ENCODE measurements at places on chromosomes 13 and 19.
A peak's percentile ranks its signal among the peaks of the same experiment; 100 is the strongest.

- DNase-seq: no peak
Measured at GRCh38 chr13:47038188-47038587, 141.3 kb upstream of the HTR2A start.

DNA sequence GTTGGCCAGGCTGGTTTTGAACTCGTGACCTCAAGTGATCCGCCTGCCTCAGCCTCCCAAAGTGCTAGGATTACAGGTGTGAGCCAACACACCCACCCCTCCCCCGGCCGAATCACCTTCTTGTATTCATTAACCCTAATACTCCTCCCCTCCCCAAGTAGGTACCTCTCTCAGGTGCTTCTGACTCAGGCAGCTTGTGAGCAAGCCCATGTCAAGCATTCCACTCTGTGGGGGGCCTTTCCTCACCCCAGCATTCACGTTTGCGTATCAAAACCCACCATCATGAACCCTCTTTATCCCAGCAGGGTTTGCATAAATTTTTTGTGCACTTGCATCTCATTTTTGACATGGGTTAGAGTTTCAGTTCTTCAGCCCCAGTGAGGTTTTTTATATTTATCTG lies 23.6 kb upstream of the RFXAP start:
- no peak for DNase-seq

DNA sequence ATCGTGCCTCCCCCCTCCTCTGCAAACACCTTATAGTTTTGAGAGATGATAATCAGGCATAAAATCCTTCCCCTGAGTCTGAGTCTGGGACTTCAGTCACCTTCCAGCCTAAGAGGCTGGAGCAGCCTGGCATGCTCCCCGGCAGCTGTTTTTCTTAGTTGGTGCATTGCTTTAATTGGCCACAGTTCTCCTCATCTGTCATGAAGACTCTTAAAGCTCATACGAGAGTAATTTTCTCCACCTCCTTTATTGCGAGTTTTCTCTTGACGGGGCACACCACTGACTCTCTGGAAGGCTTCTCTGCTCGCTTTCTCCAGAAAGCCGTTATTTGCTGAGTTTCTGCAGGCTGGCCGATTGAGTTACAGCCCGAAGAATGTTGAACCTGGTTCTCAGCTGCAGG lies 310.5 kb downstream of the ATP8A2 start:
- DNase-seq: no peak

DNA sequence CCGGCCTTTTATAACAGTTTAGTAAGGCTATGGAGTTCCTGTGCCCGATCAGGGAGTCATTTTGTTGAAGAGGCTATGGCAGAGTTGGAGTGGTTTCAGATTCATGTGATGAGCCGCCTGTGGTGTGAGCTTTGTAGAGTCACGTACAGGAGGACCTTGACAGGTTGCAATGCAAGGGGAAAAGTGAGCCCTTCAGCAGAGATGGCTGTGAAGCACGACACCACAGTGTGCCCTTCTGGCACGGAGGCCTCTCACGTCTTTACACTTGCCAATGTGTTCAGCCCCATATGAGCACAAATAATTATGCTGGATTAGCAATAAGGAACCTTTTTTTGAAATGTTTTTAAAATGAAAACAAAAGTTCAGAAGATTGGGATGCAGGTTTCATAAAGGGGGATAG lies 499.8 kb downstream of the LIG4 start:
- peak; percentile 35 for DNase-seq

GRCh38 chr13:26061947-26062346 lies 10.1 kb upstream of the SHISA2 start:
- DNase-seq: no peak

GRCh38 chr13:110499621-110500281 lies 61.8 kb downstream of the RAB20 start:
- peak; percentile 99 for DNase-seq

- no peak for DNase-seq
Measured at GRCh38 chr19:58563823-58564222, 5.4 kb upstream of the UBE2M start.

DNA sequence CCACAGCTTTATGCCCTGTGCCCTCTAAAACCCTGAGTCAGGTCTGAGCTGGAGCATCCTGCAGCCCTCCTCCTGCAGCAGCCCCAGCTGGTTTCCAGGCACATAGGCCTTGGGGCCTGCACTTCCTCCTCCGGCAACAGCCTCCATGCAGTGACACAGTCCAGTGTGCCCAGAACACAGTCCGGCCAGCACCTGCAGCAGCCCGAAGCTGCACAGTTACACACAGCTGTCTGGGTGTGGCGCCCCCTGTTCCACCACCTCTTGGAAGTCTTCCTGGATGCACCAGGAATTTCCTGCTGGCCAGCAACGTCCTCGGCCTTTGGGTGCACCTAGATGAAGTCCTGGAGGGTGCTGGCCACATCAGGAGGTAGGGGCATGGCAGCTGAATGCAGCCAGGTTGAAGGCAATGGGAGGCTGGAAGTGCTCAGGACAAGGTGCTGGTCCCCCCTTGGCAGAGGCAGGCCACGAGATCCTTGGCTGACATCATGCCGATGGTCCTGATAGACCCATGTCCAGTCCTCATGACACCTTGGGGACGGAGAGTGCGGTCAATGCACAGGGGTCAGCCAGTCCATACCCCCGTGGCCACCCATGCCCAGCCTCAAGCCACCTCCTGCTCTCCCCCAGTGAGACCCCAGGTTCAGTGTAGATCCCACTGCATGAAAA lies 27.1 kb upstream of the PARP4 start:
- DNase-seq: no peak

DNA sequence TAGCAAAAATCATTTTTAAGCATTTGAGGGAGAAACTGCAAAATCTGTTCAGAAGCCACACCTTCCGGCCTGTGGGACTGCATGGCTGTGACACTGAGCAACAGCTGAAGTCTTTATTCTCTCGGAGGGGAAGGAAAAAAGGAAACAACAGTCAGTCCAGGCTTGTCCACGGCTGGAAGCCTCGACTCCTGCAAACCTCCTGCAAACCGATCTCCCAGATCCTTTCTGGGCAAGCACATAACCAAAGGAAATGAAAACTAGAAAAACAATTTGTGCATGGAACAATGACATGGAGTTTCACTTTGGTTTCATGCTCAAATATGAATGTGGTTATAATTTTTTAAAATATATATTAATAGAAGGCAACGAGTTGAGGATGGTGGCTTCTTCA lies 1.0 kb downstream of the COL4A1 start:
- DNase-seq: no peak

- DNase-seq: no peak
Measured at GRCh38 chr13:92224825-92225224, 826.4 kb downstream of the GPC5 start.

- DNase-seq: no peak
Measured at GRCh38 chr13:108268466-108269112, 929 bp upstream of the TNFSF13B start.

DNA sequence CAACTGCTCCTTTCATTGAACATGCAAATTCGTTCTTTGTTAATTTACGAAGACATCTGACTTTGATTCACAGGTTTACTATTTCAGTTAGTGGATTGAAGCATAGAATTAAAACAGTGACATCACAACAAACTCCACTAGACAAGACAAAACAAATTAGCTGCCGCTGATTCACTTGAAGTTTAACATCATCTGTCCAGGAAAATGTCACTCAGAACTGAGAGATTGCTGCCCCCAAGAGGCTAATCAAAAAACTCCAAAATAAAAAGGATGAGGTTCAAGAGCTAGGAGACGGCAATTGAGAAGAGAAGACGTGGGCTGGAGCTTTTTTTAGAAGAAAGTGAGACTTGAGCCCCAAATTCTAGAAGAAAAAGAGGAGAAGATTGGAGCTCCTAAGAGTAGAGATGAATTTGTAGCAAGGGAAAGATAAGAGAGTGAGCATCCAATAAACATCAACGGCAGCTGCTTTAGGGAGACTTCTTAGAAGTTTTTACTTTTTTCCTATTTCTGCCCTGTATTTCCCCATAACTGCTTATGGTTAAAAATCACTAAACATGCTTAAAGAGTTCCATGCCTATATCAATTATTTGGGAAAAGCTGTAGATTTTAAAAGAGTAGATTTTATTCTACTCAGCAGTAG lies 40.8 kb upstream of the TPP2 start:
- DNase-seq: peak; percentile 0

DNA sequence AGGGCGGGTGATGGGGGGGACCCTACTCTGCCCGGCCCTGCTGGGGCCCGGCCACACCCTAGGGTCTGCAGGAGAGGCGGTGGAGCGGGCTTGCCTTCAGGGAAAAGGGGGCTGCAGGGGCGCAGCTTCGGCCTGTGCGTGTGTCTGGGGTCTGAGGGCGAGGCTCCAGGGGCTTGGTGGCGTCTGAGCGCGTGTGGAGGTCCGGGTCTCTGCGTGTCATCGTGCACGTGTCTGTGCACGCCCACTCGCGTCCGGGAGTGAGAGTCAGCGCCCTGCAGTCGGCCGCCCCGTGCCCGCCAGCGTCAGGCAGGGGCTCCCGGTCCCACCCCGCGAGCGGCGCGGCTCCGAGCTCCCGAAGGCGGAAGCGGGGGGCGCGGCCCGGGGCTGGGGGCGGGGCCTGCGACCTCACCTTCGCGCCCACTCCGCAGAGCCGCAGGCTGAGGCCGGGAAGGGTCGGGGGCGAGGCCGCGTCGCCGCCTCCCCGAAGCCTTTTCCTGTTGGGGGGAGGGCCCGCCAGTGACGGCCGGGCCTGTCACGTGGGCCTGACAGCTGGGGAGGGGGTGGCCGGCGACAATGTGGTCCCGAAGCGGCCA lies at the start of gene ARHGAP45:
Gene ARHGAP45 (plus strand): TSS at position 420 of the 593 bp plus-strand sequence. CDS start 239 bp downstream, outside the sequence.
- DNase-seq: no peak

- no peak for DNase-seq
Measured at GRCh38 chr13:46982856-46983582, 86.2 kb upstream of the HTR2A start.

GRCh38 chr13:93814658-93815057 lies 588.1 kb downstream of the GPC6 start:
- DNase-seq: no peak

- no peak for DNase-seq
Measured at GRCh38 chr19:40594255-40594654, 6.9 kb upstream of the LTBP4 start.

DNA sequence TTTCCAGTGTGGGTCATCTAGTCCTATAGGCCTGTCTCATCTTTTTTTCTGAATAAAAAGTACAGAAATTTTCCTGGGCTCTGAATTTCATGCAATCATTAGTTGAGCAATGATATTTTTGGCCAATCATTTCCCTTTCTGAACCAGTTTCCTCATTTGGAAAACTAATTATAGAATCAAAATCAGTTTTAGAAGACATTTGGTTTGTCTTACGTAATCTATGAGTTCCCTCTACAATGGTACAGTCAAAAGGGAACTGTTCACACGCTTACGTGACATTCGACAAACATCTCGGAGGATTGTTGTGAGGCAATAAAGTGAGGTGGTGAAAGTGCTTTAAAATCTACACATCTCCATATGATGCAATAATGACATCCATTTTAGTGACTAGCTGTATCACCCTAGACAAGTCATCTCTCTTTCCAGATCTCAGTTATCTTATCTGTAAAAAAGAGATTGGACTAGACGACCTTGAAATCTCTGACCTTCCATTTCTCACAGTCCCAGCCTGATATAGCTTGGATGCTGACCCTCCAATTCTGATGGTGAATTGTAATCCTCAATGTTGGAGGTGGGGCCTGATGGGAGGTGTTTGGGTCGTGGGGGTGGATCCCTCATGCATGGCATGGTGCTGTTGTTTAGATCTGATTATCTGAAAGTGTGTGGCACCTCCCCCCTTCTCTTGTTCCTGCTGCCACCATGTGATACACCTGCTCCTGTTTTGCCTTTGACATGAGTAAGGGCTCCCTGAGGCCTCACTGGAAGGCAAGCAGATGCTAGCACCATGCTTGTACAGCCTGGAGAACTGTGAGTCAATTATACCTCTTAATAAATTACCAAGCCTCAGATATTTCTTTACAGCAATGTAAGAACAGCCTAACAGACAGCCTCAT lies 26.7 kb downstream of the FLT1 start:
- DNase-seq: no peak

DNA sequence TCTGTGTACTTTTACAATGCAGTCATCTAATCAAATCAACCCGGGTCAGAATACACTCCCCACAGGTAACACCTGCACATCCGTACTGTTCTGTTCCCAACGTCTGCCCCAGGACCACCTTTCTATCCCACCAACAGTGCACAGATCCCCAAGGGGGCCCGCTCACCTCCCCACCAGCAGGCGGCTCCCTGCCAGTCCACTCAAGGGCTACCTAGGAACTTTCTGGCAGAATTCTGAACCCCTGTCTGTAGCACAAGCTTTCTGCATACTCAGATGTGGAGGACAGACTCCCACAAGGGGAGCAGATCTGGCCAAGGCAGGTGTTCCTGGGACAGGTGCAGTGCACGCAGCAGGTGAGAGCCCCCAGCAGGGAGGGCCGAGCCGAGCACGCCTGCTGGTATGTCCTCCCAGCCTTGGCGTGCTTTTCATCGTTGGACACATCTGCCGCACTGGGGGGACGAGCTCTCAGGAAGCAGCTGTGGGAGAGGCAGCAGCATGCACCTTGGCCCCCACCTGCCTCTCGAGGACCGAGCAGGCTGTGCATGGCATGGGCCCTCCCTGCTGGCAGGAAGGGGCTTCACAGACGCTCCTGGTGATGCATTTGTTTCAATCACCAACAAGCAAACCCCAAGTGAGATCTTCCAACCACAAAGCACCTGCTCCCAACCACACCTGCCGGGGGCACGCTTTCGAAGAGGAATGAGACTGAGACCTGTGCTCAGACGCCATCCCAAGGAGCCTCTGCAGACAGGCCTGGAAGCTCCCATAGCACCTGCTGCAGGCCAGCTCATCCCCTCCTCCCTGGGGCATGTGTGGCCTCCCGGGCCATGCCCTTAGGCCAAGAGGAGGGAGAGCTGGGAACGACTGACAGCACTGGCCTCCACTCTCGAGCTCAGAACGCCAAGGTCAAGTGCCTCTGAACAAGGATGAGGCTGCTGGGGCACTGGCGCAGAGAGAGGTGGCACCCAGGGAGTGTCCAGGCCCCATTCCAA lies 35.9 kb downstream of the RAB20 start:
- DNase-seq: peak; percentile 94

DNA sequence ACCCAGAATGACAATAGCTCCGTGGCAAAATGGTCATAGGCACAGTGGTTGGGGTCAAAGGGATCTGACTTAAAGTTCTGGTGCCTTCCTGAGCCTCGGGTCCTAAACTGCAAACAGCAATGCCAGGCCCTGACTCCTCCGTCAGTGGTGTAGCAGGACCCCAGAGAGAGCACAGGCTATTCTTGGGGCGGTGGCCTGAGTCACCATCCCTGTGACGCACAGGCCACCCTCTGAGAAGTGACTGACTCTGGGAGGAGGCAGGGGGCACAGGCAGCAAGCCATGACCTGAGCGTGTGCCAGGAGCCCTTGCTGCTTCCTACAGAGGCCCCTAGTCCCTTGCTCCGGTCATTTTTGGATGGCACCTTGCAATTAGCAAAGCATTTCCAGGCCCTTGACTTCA lies 18.7 kb downstream of the PLVAP start:
- DNase-seq: no peak

- no peak for DNase-seq
Measured at GRCh38 chr19:38663156-38663651, 15.8 kb downstream of the ACTN4 start.

- no peak for DNase-seq
Measured at GRCh38 chr13:31982124-31982523, 49.5 kb upstream of the FRY start.
